Esophagus muscularis mucosa (tissue), 4 donors: ENCODE measurements at places on chromosomes 3 and 15. TPM values are rescaled to one million over a fixed set of nuclear protein-coding genes. Genes with fewer than 3 reads are reported as not detected.

DNA sequence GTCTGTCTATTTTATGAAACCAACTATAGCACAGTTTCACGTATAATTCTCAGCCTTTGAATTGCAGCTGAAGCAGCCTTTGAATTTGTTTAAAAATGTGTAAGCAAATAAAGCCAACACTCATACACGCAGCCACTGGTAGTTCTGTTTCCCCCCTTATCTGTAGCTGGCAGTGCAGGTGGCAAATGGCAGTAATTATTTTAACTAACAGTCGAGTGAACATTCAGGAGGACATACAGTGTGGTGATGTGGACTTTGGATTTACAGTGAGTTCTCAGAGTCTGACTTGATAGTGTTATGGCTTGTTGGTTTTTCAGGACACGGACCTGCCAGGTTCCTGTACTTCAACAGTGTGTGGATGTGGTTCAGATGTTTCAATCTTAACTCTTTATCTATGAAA is 64.0 kb upstream of the SKOR1 start:
- peak; percentile 66 for DNase-seq

Gene NEIL1
- total RNA-seq, result 17.2 TPM

Gene MYL3
- total RNA-seq, result 9.5 TPM

Gene SNTN
- not detected for total RNA-seq

Gene VGLL3
- 23.7 TPM for total RNA-seq

DNA sequence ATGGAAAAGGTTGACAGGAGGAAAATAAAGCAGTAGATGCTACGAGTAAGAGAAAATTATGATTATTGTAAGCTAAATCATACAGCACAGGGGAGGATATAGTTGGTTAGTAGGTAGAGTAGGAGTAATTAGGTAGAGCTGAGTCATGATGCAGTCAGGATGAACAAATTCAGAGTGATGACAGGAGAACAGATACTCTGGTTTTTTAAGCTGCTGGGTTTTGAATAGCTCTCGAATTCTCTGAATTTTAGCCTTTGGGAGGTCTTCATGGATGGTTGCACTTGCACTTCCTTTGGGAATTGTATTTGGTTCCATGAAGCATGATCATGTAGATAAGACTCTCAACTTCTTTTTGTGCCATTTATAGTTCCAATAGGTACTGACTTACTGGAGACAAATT is 96.2 kb downstream of the ECT2 start:
- no peak for DNase-seq

Gene ANXA2
- total RNA-seq, result 333 TPM

DNA sequence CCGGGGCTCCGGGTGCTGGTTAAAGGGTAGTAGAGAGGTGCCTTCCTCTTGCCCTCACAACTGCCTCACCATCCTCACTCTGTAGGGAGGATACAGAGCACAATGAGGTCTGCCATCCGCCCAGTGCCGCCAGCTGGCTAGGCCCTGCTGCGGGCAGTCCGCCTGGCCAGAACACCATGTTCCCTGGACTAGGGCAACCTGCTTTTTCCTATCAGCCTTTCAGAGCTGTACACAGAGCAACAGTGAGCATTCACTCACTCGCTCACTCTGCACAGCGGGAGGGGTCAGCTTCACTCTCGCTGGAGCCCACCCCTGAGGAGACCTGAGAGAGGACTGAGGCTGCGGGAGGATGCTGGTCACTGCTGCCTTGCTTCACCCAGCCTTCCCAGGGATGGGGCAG is 218.7 kb upstream of the CHRNA7 start:
- DNase-seq, result no peak

DNA sequence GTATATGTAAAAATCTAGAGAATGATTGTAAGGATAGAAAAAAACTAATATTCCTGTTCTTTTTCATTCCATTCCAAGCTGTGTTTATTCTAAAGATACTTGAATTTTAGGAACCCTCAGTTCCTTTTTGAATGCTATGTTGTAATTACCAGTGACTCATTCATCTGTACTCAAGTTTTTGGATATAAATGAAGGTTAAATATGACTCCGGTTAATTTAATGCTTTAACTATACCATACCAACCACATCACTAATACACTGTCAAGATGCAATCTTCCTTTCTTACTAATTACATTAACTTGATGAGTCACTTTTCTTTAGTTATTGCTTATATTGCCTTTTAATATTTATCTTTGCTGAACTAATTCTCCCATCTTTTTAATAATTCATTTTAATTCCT is 68.8 kb upstream of the ZNF148 start:
- DNase-seq, result no peak

Gene C3orf49
- not detected for total RNA-seq

Gene GOLGA8S
- 0.17 TPM for total RNA-seq

- DNase-seq, result no peak
These were observed 181.1 kb downstream of the GBE1 start for GRCh38 chr3:81580355-81580754.

GRCh38 chr15:90412356-90413194 is 24.5 kb downstream of the IQGAP1 start:
- no peak for DNase-seq

Gene ROPN1
- total RNA-seq, result not detected

DNA sequence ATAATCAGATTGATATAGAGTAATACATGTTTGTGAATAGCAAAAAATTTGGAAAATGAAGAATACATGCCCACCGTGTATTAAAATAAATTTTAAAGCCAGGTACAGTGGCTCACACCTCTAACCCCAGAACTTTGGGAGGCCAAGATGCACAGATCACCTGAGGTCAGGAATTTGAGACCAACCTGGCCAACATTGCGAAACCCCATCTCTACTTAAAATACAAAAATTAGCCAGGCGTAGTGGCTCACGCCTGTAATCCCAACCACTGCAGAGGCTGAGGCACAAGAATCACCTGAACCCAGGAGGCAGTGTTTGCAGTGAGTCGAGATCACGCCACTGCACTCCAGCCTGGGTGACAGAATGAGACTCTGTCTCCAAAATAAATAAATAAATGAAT is 266.3 kb downstream of the SI start:
- DNase-seq, result no peak

- DNase-seq, result no peak
These were observed 52.4 kb downstream of the COPS2 start for GRCh38 chr15:49103002-49103401.

DNA sequence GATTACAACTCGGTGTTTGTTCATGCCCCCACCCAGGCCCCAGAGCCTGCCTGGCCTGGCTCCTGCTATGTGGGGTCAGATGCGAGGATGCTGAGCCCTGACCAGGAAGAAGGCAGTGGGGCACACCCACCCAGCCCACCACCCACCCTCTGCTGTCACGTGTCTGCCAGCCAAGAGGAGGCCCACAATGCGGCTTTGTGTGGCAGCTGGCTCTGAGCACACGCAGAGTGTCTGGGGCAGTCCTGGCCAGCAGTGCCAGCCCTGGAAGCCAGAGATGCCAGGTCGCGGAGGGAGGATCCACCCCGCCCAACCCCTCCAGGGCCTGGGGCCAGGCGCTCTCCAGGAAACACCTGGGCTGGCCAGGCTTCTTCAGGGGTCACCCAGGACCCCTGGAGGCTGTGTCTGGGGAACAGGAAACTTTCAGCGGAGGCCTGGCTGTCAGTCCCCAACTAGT is 26.4 kb upstream of the KLF13 start:
- peak; percentile 53 for DNase-seq

GRCh38 chr3:127688022-127688415 is 15.3 kb downstream of the ABTB1 start:
- DNase-seq, result no peak

Gene CMTM8
- 3.7 TPM for total RNA-seq

Gene FOXB1
- not detected for total RNA-seq

Gene TMCO5A
- total RNA-seq, result not detected

GRCh38 chr3:70276901-70277300 is 35.5 kb downstream of the MDFIC2 start:
- no peak for DNase-seq

- no peak for DNase-seq
These were observed 18.2 kb upstream of the LACTB start for GRCh38 chr15:63103416-63103815.

Gene RTF1
- total RNA-seq, result 37.3 TPM

DNA sequence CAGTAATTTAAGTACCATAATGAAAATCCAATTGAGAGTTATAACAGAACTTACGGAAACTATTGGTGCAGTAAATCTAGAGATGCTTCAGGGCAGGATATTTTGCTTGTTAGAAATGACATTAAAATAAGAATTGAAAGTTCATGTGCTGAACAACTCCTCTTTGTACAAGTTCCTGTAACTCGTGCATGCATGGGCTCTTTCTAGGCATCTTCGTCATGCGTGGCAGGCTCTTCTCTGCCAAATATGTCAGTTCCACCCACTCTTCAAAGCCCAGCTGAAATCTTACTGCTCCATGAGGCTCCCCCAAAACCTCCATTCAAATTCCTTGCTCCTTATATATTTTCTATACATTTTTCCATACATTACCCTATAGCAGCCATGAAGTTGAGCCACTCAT is 48.7 kb downstream of the FBN1 start:
- no peak for DNase-seq
